ENCODE measurements at places on chromosomes 4 and X.

GRCh38 chr4:118175506-118175905 lies 141.2 kb downstream of the NDST3 start:
- peak; percentile 61 for DNase-seq

- no peak for DNase-seq
Measured at GRCh38 chr4:20019310-20020015, 232.2 kb upstream of the SLIT2 start.

DNA sequence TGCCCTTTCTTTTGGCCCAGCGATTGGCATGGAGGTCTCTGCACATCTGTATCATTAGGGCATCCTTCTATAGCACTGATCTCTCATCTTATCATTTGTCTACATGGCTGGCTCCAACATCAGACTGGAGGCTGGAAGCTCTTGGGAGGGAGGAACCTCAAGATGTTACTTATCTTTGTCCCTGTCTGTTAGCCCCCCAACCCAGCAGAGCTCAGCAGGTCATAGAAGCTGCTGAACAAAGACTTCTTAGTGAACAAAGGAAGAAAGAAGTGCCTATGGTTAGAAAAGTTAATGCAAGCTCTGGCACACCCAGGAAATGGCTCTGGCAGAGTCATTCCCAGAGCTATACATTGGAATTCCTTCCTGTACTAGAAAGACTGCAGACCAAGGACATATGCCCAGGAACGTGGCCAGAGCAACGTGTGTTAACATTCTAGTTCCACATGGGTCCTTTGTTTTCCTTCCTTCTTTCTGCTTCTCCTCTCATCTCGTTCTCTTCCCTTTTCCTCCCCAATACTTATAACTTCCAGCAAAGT lies 74.0 kb downstream of the SEL1L3 start:
- DNase-seq = peak; percentile 44

DNA sequence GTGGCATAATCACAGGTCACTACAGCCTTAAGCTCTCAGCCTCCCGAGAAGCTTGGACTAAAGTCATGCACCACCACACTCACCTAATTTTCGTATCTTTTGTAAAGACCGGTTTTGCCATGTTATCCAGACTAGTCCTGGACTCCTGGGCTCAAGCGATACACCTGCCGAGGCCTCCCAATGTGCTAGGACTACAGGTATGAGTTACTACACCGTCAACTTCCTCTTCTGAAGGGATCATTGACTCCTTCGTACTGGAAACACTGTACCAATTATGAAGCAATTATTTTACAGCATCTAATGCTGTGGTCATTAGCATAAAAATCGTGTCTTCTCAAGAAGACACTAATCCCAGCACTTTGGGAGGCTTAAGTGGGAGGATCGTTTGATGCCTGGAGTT lies 35.2 kb downstream of the PDS5A start:
- DNase-seq = no peak

- DNase-seq = peak; percentile 26
Measured at GRCh38 chr4:112766422-112766821, 129.5 kb downstream of the LARP7 start.

GRCh38 chrX:35886135-35886534 lies 33.4 kb upstream of the CFAP47 start:
- no peak for DNase-seq

GRCh38 chr4:126051689-126052424 lies 737.1 kb downstream of the FAT4 start:
- DNase-seq = no peak

DNA sequence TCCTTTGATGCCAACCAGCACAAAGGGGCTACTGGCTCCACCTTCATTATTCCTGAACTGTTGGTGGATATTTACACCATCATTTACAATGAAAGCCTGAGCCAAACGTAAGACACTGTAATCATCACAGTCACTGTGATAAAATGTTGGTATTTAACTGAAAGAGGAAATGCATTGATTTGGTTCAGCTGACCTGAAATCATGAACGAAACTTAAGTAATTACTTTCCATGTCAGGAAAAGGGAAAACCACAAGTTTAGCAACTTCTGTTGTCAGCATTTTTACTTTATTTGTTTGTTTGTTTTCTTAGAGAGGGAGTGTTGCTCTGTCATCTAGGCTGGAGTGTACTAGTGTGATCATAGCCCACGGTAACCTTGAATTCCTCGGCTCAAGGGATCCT lies 247.8 kb upstream of the FAM47A start:
- no peak for DNase-seq

DNA sequence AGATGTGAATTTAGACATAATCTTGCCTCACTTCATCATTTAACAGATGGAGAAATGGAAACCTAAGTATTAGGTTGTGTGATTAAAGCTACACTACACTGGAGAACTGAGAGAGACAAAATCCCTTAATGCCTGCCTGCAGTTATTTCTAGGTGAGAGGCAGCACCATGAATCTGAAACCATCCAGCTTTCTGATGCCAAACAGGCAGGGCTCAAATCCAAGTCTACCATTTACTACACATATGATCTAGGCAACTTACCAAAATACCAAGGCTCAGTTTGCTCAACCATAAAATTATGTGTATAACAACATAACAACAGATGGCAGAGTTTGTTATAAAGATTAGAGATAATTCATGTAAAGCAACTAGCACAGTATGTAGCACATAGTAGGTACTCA lies 38.7 kb downstream of the GABRA4 start:
- no peak for DNase-seq

DNA sequence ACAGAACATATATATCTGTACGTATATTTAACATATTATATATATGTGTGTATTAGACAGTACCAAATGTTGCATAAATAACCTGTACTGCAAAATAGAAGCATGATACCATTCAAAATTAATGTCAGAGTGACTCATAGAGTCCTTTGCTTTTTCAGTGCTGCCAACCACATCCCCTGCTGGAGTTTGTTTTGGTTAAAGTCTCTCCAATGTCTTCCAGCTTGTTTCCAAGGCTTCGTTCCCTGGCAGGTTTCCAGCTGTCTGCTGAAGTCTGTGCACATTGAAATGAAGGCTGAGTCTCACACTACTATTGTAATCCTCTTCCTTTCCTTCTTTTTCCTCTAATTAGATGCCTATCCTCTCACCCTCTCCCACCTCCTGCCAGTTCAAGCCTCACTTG lies 14.9 kb downstream of the NRK start:
- DNase-seq = no peak

DNA sequence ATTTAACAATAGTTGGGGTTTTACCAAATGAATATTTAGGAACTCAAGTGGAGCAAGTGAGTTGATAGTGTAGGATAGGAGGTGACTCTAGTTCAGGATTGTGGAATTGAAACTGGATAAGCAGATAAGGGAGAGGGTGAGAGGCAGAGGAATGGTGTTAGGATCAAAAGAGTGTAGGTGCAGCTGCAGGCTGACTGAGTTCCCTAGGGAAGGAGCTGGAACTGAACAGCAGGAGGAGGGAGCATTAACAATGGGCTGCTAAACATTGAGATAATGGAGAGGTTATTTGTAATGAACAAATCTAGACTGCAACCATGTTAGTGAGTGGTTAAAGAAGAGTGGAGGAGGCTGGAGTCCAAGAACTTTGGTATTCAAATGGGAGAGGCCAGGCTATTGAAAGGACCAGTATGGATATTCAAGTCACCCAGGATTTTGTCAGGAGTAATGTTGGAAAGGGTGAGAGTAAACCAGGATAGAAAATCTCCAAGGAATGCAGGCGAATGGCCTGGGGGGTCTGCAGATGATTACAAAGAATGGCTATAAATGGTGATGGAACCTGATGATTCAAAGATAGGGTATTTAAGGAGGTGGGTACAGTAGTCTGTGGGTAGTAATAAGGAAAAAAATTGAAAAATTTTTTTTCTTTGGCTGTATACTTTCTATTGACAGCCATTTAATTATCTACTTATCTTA lies 497.1 kb upstream of the TENM3 start:
- no peak for DNase-seq

- DNase-seq = no peak
Measured at GRCh38 chrX:47212381-47213293, 5.8 kb upstream of the CDK16 start.

Measured in hematopoietic multipotent progenitor cell treated with erythropoietin and hydrocortisone succinate and interleukin-3 and kit ligand, for 8 days (in vitro differentiated cells).